ENCODE measurements at places on chromosomes 1 and 21.
A peak's percentile ranks its signal among the peaks of the same experiment; 100 is the strongest.

- DNase-seq: no peak
These were observed 117.7 kb downstream of the GRIK1 start for GRCh38 chr21:29822064-29822463.

- no peak for DNase-seq
These were observed 20.4 kb upstream of the FMOD start for GRCh38 chr1:203371288-203371687.

DNA sequence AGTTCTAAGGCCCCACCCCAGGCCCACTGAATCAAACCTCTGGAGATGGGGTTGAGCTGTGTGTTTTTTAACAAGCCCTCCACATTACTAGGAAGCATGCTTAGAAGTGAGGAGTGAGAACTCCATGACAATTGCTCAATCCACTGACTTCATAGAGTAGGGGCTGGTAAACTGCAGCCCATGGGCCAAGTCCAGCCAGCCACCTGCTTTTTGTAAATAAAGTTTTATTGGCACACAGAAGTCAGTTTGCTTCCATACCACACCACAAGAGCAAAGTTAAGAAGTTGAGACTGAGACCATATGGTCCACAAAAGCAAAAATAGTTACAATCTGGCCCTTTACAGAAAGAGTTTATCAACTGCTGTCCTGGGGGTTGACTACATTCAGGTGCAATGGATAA lies 309.2 kb downstream of the SETD4 start:
- no peak for DNase-seq

- peak; percentile 12 for DNase-seq
These were observed 116.5 kb upstream of the SLC45A1 start for GRCh38 chr1:8201331-8201861.

GRCh38 chr1:187878883-187879282 lies 1050.1 kb downstream of the PLA2G4A start:
- no peak for DNase-seq

GRCh38 chr1:153465811-153466636 lies 5.6 kb upstream of the S100A7 start:
- peak; percentile 62 for DNase-seq

GRCh38 chr1:206698011-206698410 lies 13.3 kb downstream of the MAPKAPK2 start:
- no peak for DNase-seq

DNA sequence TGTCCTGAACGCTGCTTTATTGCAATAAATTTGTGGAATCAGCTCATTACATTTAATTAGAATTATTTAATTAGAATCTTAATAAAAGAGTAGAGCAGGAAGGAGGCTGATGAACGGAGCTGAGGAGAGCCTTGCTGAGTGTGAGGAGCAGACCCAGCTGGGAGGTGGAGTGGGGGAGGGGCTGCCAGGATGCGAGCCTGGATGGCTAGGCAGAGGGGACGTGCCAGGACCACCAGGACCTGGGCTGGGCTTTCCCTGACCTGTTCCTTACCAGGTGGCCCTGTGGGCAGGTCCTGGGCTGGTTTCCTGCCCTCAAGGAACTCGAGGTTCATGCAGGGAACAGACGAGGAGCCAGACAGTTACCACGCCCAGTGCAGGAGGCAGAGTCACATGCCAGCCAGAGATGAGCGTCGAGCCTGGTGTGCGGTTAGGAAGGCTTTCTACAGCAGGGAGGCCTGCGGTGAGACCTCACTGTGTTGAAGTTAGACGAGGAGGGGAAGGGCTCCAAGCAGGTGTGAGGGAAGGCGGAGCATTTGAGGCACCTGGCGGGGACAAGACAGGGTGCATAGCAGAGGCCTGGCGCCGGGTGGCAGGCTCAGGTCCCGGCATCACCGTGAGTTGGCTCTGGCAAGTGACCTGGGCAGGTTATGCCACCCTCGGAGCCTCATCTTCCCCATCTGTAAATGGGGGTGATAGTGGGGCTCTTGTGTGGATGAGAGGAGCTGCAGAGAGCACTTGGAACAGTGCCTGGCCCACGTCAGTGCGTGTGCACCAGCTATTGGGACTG lies 33.9 kb downstream of the LDLRAP1 start:
- no peak for DNase-seq

DNA sequence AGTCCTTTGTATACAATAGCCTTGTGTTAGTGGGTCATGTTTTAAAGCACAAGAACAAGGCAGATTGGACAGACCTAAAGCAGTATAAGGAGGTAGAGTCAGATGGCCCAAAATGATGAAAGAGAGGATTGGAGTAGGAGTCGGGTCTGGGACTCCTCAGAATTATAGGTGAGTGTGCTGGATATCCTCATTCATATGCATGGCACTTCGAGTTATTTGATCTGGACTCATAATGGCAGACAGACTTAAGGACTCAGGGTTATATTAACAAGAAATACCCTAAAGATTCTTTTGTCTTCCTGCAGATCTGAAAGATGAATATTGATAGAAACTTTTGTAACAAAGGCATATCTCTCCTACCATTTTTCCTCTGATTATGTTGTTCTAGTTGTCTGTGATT lies 92.7 kb downstream of the GABPA start:
- DNase-seq: no peak

- DNase-seq: no peak
These were observed 8.1 kb downstream of the POFUT2 start for GRCh38 chr21:45279446-45280177.

DNA sequence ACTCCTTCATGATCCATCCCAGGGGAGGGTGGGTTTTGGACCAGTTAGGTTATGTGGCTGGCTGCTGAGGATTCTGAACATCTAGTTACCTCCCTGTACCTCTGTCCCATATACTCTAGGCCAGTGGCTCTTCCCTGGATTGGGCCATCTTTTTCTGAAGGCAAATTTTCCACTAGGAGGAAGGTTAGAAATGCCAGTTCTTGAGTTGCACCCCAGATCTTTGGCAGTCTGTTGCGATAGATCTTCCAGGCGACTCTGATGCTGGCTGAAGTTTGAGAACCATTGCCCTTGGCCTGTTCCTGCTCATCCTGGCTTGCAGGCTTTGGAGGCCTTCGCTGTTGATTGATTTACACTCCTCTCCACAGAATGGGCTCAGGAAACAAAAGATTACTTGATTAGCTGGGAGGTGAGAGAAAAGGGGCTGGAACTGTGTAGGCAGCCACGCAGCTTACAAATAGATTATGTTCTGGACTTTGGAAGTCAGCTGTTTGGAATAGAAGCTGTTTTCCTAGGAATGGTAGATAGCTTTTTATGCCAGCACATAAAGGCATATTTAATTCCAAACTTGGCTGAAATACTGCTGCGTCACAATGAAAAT lies 110.1 kb downstream of the MRPS6 start:
- no peak for DNase-seq

DNA sequence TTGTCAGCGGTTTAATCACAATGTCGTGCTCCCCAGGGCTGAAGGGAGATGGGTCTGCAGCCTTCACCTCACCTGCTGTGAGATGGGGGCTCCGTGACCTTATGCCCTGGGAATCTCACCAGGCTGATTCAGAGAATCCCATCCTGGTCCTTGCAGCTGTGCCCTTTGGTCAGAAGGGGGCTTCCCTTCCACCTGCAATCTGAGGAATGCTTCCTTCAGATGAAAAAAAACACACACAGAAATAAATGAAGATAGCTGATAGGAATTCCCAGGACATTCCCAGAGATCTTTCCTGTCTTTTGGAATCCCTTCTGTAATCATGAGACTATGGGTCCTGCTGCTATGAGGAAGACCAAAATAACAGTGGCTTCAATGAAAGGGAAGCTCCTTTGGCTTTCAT lies 127.0 kb upstream of the VAMP3 start:
- DNase-seq: no peak
